ENCODE measurements at places on chromosomes 4 and X. TPM values are rescaled to one million over a fixed set of nuclear protein-coding genes. Genes with fewer than 3 reads are reported as not detected.

Gene PRDM5
- total RNA-seq = 3.1 TPM

Gene CT55
- not detected for total RNA-seq

Gene AMELX
- total RNA-seq = not detected

Gene GAB3
- 13.9 TPM for total RNA-seq

Gene ARMCX2
- 66.4 TPM for total RNA-seq

Gene MFAP3L
- total RNA-seq = 0.16 TPM

Gene F9
- total RNA-seq = not detected

Gene BGN
- total RNA-seq = 4.4 TPM

Gene TMEM184C
- 42.2 TPM for total RNA-seq

Gene KDR
- total RNA-seq = 260 TPM

Gene SULT1E1
- total RNA-seq = 0.97 TPM

Gene S100G
- total RNA-seq = not detected

Gene DDX53
- total RNA-seq = not detected

Gene THAP9
- total RNA-seq = 7.6 TPM

Gene FAAH2
- 0.16 TPM for total RNA-seq

Gene GPR50
- total RNA-seq = not detected

Gene CLDN22
- not detected for total RNA-seq

Gene C4orf36
- total RNA-seq = 0.16 TPM

Gene C4orf51
- not detected for total RNA-seq

Gene BBS12
- total RNA-seq = 3.9 TPM

All from bladder microvascular endothelial cell (primary cell).